ENCODE measurements at places on chromosomes 6 and 20.

DNA sequence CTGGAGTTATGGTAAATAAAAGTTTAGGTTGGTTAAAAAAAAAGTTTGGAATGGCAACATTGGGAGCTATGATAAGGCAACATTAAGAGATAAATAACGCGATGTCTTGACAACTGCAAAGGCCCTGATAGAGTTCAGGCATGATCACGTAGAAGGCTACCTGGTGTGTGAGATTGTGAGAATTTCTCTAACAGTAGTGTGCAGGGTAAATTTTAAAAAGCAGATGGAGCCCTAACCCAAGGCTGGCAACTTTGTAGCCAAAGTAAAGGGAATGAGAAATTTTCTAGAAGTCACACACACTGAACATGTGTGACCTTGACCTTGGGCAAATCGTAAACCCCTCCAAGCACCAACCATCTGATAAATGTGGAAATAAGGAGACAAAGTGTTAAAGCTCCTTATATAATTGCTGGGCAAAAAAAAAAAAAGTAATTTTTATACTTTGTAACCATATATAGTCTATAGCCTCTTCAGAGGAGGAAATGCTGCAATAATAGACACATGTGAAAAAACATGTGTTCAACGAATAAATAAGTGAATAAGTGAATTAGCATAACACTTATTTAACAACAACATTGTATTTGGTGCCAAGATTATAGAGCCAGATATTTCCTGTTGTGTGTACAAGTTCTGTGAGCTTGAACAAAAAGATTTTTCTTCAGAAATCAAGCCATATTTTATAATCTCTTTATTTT is 18.2 kb downstream of the KCNQ5 start:
- DNase-seq = no peak

DNA sequence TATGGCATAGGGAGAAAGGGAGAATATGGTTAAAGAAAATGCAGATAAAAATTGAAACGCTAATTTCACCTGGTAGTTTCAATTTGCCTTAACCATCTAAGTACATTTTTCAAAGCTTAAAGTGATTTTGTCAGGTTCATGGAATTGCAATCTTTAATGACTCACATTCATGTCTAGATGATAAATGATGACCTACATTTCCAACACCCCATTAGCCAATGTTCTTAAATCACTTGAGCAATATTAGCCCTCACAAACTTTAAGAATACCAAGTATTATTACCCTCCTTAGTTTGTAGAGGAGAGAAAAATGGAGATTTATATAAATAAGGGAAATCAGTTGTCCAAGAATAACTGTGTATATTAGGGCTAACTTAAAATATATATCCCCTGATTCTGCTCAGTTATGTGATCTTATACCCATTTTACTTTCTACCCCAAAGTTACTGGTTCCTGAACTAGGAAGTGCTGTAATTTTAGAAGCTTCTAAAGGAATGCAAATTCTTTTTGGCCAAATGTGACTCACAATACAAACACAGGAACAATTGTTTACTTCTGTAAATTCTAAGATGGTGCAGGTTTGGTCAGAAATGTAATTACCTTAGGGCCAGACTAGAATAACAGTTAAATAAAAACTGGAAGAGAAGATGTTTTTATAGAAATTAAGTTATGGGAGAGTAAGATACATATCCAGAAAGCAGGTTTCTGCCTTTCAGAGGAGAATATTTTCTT is 34.5 kb downstream of the TPBG start:
- DNase-seq = no peak

- DNase-seq = no peak
Measured at GRCh38 chr20:31836853-31837608, 8.4 kb downstream of the FOXS1 start.

DNA sequence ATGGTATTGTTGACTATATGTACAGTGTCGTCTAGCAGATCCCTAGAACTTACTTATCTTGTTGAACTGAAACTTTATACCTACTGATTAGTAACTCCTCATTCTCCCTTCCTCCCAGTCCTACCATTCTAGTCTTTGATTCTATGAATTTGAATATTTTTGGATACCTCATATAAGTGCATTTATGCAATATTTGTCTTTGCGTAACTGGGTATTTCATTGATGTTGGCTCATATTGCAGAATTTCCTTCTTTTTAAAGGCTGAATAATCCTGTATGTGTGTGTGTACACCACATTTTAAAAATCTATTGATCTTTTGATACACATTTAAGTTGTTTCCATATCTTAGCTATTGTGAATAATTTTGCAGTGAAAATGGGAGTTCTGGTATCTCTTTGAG is 119.9 kb downstream of the SOX4 start:
- no peak for DNase-seq

GRCh38 chr6:4348462-4349112 is 213.2 kb upstream of the ECI2 start:
- DNase-seq = no peak

GRCh38 chr6:110528930-110529325 is 52.5 kb upstream of the SLC22A16 start:
- DNase-seq = no peak
